ENCODE measurements at places on chromosomes 16 and 17.

DNA sequence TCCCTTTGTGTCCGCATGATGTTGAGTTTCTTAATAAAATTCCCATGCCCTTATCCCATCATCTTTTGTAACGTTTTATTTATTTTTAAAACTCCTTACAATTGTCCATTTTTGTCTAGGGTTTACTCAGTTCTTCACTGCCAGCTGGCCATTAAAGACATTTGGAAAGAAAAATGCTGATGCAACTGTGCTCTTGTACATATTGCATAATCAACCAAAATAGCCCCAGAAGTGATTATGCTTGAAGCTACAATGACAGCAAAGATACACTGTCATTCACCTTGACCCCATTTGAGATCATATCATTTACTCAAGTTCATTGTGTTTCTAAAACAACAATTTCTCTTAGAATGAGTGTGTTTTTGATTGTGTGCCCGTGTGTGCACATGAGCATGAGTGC is 1074.6 kb upstream of the RBFOX1 start:
- DNase-seq: no peak

DNA sequence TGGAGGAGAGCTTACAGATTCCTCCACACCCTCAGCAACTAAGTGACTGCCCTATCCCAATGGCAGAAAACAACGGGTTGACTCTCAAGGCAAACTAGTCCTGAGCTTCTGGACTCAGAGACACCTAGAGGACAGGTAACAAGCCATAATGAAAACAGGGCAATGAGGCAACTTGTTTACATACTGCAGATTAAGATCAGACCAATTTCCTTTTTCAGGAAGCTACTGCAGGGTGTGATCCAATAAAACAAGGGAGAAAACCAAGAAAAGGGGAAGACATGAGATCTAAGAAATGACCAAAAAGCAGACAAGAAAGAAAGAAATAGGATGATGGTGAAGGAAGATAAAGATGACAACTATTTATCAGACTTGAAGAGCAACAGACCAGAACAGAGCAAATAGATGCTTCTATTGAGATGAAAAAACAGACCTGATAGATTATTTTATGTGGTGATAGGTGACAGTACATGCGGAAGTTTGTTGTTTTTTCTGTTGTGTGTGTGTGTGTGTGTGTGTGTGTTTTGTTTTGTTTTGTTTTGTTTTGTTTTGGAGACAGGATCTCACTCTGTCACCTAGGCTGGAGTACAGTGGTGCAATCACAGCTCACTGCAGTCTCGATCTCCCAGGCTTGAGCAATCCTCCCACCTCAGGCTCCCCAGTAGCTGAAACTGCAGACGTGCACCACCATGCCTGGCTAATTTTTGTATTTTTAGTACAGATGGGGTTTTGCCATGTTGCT is 120.7 kb downstream of the GAS7 start:
- DNase-seq: no peak

GRCh38 chr17:64661726-64661975 is 456 bp downstream of the SMURF2 start:
- no peak for DNase-seq

- DNase-seq: no peak
Measured at GRCh38 chr16:67241008-67241900, 6.0 kb downstream of the FHOD1 start.

DNA sequence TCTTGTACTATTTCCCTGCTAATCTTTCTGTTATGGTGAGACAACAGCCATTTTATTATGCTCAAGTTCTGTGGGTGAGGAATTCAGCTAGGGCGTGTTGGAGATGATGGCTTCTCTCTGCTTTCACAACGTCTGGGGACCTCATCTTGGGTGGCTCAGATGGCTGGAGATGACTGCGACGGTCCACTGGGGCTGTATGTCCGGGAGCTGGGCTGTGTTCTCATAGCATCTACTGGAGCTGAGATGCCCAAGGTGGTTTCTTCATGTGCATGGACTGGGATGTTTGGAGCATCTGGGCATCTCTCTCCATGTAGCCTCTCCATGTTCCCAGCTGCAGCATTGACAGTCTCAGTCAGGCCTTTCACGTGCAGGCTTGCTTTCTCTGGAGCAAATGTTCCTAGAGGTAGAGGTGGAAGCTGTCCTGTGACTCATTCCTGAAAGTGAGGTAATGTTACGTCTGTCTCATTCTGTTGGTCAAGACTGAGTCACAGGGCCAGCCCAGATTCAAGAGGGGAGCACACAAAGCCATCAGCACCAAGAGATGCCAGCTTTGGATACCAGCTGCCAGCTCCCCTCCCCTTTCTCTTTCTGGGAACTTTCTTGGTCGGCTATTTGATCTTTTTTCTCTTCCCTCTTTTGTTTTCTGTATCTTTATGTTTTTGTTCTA is 96.2 kb downstream of the RAP1GAP2 start:
- DNase-seq: no peak

GRCh38 chr16:12215277-12216105 is 239.0 kb downstream of the SNX29 start:
- no peak for DNase-seq

- DNase-seq: no peak
Measured at GRCh38 chr16:82845116-82845515, 218.3 kb downstream of the CDH13 start.

DNA sequence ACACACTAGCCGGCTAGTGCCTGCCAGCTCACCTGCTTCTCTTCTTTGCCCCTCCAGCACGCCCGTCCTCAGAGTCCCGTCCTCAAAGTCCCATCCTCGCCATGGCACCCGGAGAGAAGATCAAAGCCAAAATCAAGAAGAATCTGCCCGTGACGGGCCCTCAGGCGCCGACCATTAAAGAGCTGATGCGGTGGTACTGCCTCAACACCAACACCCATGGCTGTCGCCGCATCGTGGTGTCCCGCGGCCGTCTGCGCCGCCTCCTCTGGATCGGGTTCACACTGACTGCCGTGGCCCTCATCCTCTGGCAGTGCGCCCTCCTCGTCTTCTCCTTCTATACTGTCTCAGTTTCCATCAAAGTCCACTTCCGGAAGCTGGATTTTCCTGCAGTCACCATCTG is 3.6 kb downstream of the SCNN1G start:
- DNase-seq: no peak

- DNase-seq: no peak
Measured at GRCh38 chr17:12789075-12789480, 220 bp upstream of the ARHGAP44 start.

GRCh38 chr17:72901083-72901482 is 191.4 kb downstream of the SLC39A11 start:
- no peak for DNase-seq

GRCh38 chr16:49952386-49952785 is 72.6 kb upstream of the CNEP1R1 start:
- DNase-seq: no peak

GRCh38 chr17:53061446-53061845 is 761.3 kb upstream of the KIF2B start:
- DNase-seq: no peak

DNA sequence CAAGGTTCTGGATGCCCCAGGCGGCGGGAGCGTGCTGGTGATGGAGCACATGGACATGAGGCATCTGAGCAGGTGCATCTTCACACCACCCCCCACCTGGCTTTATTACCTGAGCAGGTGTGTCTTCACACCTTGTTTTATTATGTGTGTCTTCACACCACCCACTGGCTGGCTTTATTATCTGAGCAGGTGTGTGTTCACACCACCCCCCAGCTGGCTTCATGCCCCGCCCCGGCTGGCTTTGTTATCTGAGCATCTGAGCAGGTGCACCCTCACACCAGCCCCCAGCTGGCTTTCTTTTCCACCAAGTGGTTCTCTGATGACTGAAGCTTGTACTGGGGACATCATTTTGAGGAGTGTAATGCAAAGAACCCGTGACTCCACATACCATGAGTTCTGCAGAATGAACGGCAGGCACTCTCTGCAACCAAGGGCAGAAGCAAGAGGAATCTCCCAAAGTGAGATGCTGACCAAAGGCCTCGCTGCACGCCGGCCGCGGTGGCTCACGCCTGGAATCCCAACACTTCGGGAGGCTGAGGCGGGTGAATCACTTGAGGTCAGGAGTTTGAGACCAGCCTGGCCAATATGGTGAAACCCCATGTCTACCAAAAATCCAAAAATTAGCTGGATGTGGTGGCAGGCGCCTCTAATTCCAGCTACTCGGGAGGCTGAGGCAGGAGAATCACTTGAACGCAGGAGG is 2.6 kb downstream of the FN3KRP start:
- no peak for DNase-seq

GRCh38 chr17:72921347-72922054 is 171.0 kb downstream of the SLC39A11 start:
- DNase-seq: no peak

DNA sequence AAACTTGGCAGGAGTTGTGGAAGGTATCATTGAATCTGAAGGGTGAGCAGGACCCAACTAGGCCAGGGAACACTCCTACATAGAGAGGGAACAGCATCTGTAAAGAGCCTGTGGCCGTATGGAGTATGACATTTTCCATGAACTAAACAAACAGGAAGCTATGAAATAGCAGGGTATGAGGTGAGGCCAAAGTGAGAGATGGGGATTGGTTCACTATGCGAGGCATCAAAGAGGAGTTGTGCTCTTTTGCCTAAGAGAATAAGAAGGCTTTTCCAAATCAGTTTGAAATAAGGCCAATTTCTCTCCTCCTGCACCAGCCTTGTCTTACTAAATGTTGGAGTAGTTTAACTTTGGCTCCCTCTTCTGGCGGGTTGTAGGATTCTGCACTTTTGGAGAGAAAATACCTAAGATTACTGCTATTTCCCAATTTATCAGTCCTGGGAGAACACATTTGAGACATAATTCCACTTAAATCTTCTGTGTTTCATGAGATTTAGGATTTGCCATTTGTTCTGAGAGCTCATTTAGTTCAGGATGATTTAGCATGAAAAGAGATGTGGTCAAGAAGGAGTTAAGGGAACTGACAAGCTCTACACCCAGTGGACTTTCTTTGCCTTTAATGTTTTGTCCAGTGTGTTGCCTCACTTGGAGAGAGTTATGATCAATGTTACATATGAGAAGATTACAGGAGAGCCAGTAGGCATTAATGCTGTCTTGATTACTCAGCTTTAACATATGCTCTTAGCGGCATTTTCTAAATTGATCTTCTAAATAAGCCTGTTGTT is 55.4 kb downstream of the TNRC6C start:
- DNase-seq: peak; percentile 71

DNA sequence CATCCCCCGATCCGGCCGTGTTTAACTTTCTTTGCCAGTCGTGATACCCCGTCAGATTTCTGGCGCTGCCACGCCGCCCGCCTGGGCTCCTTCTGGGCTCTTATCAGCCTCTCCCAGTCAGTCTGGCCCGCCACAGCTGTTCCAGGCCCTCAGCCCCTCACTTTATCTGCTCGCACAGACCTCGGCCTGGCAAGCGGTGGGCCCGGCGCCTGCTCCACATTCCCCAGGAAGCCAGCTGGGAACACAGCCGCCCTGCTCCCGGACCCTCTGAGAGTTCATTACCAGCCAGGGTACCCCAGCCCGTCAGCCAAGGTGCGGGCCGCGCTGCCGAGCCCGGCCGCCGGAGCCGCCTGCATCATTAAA is 157.5 kb downstream of the ZNF423 start:
- DNase-seq: no peak

GRCh38 chr17:64736804-64737492 is 74.8 kb upstream of the SMURF2 start:
- DNase-seq: peak; percentile 63

DNA sequence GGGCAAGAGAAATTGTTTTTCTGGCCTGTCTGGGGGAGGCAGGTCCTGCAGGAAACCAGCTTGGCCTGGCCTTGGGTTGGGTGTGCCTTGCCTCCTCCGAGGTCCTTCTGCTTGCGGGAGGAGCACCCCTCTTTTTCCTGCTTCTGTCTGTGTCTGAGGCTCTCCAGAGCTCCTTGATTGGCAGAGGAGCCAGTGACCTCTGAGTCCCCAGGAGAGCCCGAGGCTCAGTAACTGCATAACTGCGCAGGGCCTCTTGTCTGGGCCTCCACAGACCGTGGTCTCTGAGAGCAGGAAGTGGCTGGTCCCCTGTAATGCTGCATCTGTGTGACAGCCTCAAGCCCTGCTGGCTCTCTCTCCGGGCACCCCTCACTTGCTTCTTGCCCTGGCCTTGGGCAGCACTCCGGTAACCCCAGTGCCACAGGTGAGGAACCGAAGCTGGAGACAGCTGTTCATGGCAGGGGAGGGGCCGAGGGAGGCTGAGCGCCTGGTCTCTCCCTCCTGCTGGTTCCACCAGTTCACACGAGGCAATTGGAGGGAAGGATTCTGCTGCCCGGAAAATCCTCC is 1.6 kb downstream of the CAPN15 start:
- DNase-seq: peak; percentile 28

GRCh38 chr16:21685034-21685455 is 21.3 kb downstream of the OTOA start:
- DNase-seq: no peak

- no peak for DNase-seq
Measured at GRCh38 chr17:48231995-48232959, 124.7 kb downstream of the SNX11 start.

DNA sequence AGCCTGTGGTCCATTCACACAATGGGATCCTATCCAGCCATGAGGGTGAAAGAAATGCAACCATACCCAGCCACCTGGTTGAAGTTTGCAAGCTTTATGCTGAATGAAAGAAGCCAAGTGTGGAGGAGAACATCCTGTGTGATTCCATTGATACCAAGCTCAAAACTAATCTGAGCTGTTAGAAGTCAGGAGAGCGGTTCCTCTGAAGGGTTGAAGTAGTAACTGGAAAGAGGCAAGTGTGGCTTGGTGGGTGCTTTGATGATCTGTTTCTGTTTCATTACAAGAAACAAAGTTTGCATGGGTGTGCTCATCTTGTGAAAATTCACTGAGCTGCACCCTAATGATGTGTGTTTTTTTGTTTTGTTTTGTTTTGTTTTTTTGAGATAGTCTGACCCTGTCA is 99.4 kb downstream of the SALL1 start:
- no peak for DNase-seq

GRCh38 chr16:49688036-49688697 is 167.7 kb downstream of the ZNF423 start:
- no peak for DNase-seq

DNA sequence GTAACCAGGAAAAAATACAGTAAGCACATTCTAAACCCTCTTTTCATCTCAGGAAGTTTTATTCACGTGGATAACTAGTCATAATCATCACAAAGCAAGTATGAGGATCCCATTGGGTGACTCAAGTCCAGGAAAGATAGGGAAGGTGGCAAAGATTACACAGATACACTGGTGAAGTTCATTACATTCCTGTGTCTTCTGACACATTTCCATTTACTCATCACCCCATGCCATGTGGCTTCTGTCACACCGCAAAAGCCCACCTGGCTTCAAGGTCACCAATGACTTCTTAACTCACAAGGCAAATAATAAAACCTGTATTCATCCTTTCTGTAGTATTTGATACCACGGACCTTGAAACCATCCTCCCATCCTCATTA is 17.0 kb downstream of the HS3ST3A1 start:
- no peak for DNase-seq

DNA sequence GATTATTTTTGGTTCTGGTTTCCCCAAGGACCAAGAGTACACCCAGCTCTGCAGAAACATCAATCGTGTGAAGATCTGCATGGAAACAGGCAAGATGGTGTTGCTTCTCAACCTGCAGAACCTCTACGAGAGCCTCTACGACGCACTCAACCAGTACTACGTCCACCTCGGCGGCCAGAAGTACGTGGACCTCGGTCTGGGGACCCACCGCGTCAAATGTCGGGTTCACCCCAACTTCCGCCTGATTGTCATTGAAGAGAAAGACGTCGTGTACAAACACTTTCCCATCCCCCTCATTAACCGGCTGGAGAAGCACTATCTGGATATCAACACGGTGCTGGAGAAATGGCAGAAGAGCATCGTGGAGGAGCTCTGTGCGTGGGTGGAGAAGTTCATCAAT is 67.4 kb upstream of the ENDOV start:
- no peak for DNase-seq

All from CD4-positive, alpha-beta T cell treated with Interleukin-15 for 4 hours (primary cell).